ENCODE measurements at places on chromosomes 3 and 15.

- peaks cover 21% of the 10 kb centered on the region for H3K4me1 ChIP-seq
- H3K4me3 ChIP-seq, result peak overlapping the region; percentile 78
- DNase-seq, result peak; percentile 83
- H3K27me3 ChIP-seq, result peaks cover 11% of the 10 kb centered on the region
These were observed 556 bp downstream of the CAMK2N2 start for GRCh38 chr3:184260724-184261269.

DNA sequence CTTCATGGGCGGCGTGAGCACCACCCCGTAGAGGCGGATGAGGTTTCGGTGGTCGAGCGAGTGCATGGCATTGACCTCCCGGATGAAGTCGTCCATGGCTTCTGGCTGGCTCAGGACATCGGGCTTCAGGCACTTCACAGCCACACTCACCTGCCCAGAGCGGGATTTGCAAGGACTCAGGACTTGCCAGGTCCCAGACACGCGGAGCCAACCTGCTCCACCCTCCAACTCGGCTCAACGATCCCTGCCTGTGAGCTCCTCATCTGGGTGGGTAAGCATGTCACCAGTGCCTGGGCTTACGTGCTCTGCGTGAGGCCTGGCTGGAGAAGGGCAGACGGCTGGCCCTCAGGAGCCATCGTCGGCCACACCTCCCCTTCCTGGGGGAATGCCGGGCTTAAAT, 25.2 kb downstream of the TNK2 start:
- H3K4me1 ChIP-seq, result peaks cover 21% of the 10 kb centered on the region
- peaks cover 10% of the 10 kb centered on the region for H3K36me3 ChIP-seq
- no peaks in the 10 kb centered on the region for H3K27me3 ChIP-seq

GRCh38 chr3:186648851-186649250, 8.7 kb downstream of the FETUB start:
- no peaks in the 10 kb centered on the region for H3K36me3 ChIP-seq
- H3K4me3 ChIP-seq, result no peak overlapping the region
- H3K27me3 ChIP-seq, result peaks cover 31% of the 10 kb centered on the region
- no peak overlapping the region for H3K27ac ChIP-seq
- DNase-seq, result no peak

DNA sequence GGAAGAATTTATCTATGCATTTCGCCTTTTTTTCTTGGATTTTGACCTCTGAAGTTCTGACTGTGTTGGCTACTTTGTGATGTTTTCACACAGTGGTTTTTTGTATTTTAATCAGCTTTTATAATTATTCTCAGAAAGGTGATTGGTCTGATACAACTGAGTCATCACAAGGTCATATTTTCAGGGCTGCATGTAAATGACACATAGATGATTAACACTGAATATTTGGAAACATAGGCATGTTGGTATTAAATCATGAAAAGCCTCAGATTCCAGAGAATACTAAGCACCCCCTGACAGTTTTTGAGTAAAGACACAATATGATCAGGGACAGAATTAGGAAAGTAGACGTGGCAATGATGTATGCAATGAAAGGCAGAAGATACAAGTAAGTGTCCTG, 175.5 kb upstream of the SLCO3A1 start:
- DNase-seq, result no peak
- no peak overlapping the region for H3K27ac ChIP-seq
- H3K36me3 ChIP-seq, result no peaks in the 10 kb centered on the region
- H3K27me3 ChIP-seq, result no peaks in the 10 kb centered on the region

DNA sequence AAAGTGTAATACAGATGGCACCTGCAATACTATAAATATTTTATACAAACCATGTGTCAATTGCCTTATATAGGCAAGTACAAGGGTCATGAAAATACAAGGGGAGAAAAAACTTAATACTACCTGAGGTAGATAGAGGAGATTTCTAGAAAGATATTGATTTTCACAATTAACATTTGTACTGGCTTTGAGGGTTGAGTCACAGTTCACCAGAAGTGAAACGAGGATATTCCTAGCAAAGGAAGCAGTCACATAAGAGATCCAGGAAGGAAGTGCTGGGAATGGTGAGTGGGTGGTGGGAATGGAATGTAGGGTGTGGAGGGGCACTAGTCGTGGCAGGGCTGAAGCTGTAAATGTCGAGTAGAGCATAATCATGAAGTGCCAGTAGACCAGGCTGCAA, 108.7 kb downstream of the P2RY1 start:
- no peaks in the 10 kb centered on the region for H3K36me3 ChIP-seq
- no peak overlapping the region for H3K4me3 ChIP-seq
- no peak overlapping the region for H3K27ac ChIP-seq
- H3K27me3 ChIP-seq, result peaks cover under 1% of the 10 kb centered on the region

GRCh38 chr3:159253860-159254259, 452.0 kb downstream of the MFSD1 start:
- H3K27ac ChIP-seq, result no peak overlapping the region
- H3K4me3 ChIP-seq, result no peak overlapping the region
- H3K27me3 ChIP-seq, result peaks cover 28% of the 10 kb centered on the region
- H3K36me3 ChIP-seq, result no peaks in the 10 kb centered on the region
- DNase-seq, result no peak

All from chondrocyte (in vitro differentiated cells).